CD4-positive, alpha-beta T cell (primary cell): ENCODE measurements at places on chromosomes 7 and 10. TPM values are rescaled to one million over a fixed set of nuclear protein-coding genes. Genes with fewer than 3 reads are reported as not detected.

GRCh38 chr10:74077416-74077815 is 73.2 kb downstream of the AP3M1 start:
- no peaks in the 10 kb centered on the region for H3K27me3 ChIP-seq
- no peak overlapping the region for H3K27ac ChIP-seq

The ZYX gene
- total RNA-seq: 132 TPM

The GJD4 gene
- not detected for total RNA-seq

DNA sequence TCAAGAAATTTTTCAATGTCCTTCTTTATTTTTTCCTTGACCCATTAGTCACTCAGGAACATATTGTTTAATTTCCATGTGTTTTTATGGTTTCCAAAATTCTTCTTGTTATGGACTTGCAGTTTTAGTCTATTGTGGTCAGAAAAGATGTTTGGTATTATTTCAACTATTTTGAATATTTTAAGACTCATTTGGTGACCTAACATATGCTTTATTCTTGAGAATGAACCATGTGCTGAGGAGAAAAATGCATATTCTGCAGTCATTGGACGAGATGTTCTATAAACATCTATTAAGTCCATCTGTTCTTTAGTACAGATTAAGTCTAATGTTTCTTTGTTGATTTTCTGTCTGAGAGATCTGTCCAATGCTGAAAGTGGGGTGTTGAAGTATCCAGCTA is 42.3 kb upstream of the MDFIC start:
- H3K27ac ChIP-seq: no peak overlapping the region
- H3K4me3 ChIP-seq: no peak overlapping the region
- H3K36me3 ChIP-seq: no peaks in the 10 kb centered on the region

The TUBB8 gene
- total RNA-seq: not detected

GRCh38 chr7:22791204-22792158 is 31.2 kb downstream of the TOMM7 start:
- no peak overlapping the region for H3K4me3 ChIP-seq
- no peaks in the 10 kb centered on the region for H3K36me3 ChIP-seq
- H3K4me1 ChIP-seq: no peaks in the 10 kb centered on the region

DNA sequence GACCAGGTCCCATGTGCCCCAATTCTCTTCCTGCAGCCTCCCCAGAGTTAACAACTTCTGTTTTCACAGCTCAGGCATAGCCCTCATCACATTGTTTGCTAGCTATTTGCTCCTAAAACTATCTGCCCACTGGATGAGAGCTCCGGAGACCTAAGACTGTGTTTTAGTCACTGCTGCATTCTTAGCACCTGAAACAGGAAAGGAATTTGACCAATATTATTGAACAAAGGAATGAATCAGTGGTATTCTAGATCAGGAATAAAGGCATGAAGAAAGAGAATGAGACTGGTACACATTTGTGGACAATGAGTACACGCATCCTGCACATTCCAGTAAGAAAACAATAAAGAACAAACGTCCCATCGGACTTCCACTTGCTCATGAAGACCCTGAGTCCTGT is 54.8 kb downstream of the PPP1R17 start:
- no peak overlapping the region for H3K4me3 ChIP-seq
- no peaks in the 10 kb centered on the region for H3K36me3 ChIP-seq
- no peaks in the 10 kb centered on the region for H3K4me1 ChIP-seq
- H3K27ac ChIP-seq: no peak overlapping the region

DNA sequence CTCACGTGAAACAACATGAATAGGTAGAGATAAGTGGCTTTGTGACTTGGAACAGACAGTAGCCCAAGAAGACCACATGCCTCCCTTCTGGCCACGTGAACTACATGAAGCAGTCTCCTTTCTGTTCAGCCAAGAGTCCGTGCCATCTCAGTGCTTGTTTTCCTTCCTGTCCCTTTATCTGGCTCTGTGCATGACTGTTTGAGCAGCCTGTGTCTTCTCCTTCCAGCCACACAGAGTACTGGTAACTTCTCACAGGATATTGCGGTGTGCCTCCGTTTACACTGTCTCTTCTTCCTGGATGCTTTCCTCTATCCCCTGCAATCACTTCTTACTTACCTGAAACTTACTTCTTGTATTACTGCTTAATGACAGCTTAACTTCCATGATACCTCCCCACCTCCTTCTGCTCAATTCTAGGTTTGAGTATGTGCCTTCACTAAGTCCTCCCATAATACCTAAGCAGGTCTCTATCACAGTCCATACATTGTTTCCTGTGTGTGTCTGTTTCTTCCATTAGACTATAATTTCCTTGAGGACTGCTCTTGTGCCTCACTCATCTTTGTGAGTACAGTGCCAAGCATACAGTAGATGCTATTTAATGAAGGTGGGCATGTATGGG is 748.7 kb downstream of the AUTS2 start:
- H3K36me3 ChIP-seq: no peaks in the 10 kb centered on the region
- no peak overlapping the region for H3K27ac ChIP-seq
- DNase-seq: peak; percentile 32
- H3K27me3 ChIP-seq: no peaks in the 10 kb centered on the region
- no peaks in the 10 kb centered on the region for H3K4me1 ChIP-seq
- no peak overlapping the region for H3K4me3 ChIP-seq

DNA sequence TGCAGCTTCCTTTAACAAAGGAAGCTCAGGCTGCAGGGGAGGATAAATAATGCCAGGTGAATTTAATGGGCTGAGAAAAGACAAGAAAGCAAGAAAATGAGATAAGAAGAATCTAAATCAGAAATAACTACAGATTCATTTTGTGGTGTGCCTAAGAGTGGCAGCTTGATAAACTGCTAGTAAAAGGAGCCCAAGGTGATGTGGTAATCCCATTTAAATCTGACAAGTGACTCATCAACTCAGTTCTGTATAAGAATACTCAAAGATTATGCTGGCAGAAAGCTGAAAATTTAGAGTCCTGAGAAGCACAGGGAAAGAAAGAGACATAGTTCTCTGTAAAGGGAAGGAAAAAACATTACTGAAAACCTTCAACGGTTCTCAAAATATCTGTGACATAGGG is 109.4 kb upstream of the PDE1C start:
- no peaks in the 10 kb centered on the region for H3K36me3 ChIP-seq
- DNase-seq: no peak
- H3K4me3 ChIP-seq: no peak overlapping the region
- no peak overlapping the region for H3K27ac ChIP-seq
- H3K27me3 ChIP-seq: no peaks in the 10 kb centered on the region

DNA sequence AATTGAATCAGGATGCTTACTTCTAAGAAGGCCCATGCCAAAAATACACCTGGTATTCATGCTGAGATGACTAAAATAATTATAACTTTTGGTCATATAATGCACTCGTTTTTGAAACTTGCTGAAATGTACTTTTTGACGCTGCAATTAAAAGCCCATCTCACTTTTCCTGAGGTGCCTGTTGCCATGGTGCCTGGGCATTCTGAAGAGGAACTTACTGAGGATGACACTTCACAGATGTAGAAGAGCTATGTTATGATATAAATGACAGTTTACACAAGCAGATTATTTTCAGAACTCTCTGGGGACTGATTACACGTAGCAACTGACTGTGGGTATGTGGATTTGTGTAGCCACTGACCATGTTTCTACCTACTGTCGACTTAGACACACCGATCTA is 182.4 kb downstream of the TPK1 start:
- H3K4me1 ChIP-seq: no peaks in the 10 kb centered on the region
- DNase-seq: no peak
- H3K27me3 ChIP-seq: no peaks in the 10 kb centered on the region
- no peak overlapping the region for H3K4me3 ChIP-seq
- no peaks in the 10 kb centered on the region for H3K36me3 ChIP-seq
- no peak overlapping the region for H3K27ac ChIP-seq

DNA sequence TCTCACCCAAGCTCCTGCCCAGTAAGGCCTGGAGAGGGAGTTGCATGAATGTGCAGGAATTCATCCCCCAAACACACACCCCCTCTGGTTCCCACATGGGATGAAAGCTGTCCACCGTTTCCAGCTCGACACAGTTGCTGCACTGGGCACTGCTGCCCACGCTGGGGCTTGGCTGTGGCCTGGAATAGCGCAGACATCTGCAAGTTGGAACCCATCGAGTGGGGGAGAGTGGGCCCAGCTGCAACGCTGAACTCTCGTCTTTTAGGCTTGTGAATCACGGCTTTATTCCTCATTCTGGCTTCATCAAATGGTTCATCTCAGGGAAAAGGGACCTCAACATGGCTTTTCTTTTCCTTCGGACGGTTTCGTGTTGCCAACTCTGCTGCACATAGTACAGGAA is 264.7 kb downstream of the DNAJB6 start:
- no peaks in the 10 kb centered on the region for H3K27me3 ChIP-seq
- H3K27ac ChIP-seq: no peak overlapping the region
- peaks cover 2% of the 10 kb centered on the region for H3K4me1 ChIP-seq
- H3K4me3 ChIP-seq: no peak overlapping the region
- H3K36me3 ChIP-seq: no peaks in the 10 kb centered on the region

DNA sequence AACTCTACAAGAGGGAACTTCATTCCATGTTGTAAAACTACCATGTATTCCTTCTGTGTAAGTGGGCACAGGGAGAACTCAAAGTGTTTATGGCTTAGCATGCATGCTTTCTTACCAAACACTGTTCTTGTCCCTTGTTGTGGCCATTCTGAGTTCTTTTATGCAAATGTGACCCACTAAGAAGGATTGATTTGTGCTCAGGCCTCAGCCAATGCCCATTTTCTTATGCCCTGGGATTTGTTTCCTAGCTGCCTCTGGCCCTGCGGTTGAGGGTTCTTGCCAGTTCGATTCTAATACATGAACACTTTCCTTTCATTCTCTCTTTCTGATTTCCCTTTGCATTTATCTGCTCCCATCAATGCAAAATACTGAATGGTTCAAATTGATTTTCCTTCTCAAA is 316.7 kb downstream of the NRG3 start:
- no peaks in the 10 kb centered on the region for H3K36me3 ChIP-seq
- no peak for DNase-seq
- no peaks in the 10 kb centered on the region for H3K4me1 ChIP-seq
- no peak overlapping the region for H3K4me3 ChIP-seq

The LHPP gene
- total RNA-seq: 19.6 TPM

DNA sequence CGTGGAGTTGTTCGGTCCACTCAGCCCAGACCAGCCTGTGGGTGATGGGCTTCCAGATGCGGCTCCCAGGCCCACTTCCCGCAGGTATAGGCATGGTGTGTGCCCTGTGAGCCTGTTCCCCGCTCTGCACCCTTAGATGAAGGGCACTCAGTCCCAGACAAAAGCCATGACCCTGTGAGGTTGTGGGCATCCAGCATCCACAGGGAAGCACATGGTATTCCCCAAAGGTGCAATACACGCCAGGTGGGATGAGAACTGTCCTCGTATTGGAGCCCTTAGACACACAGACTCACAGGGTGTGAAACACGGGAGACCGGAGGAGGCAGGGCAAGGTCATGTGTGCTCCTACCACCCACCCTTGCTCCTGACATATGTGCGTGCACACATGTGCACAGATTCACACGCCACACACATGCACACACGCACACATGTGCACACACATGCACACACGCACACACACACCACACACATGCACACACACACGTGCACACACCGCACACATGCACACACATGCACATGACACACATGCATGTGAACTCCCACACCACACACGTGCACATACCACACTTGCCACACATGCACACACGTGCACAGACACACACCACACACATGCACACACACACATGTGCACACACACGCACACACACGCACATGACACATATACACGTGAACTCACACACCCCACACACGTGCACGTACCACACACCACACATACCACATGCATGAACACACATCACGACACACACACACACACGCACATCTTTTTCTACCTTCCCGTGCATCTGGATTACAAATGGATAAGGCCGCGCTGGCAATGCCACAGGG is 319.4 kb downstream of the WDR37 start:
- H3K27me3 ChIP-seq: peaks cover 28% of the 10 kb centered on the region
- no peaks in the 10 kb centered on the region for H3K36me3 ChIP-seq
- H3K4me3 ChIP-seq: no peak overlapping the region
- H3K27ac ChIP-seq: no peak overlapping the region

The SGCE gene
- not detected for total RNA-seq

- no peaks in the 10 kb centered on the region for H3K27me3 ChIP-seq
- no peak overlapping the region for H3K4me3 ChIP-seq
- H3K36me3 ChIP-seq: no peaks in the 10 kb centered on the region
- no peak for DNase-seq
Observed at GRCh38 chr10:104989880-104990279, 348.8 kb downstream of the SORCS3 start.

DNA sequence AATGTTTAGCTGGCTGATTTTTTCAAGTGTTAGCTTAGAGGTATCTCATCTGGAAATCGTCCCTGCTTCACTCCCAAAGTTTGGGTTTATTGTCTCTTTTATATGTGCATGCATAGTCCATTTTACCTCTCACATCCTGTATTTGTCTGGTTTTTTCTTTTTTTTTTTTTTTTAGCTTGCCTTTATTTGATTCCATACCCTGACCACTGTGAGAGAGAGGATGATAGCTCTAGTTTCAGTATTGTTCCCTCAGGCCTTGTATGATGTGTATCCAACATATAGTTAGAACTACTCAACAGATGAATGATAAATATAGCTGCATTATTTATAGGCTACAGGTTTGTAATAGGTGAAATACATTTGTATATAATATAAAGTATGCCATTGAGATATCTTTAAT is 29.9 kb downstream of the PCGF5 start:
- peaks cover 45% of the 10 kb centered on the region for H3K36me3 ChIP-seq
- no peak overlapping the region for H3K4me3 ChIP-seq
- H3K27me3 ChIP-seq: no peaks in the 10 kb centered on the region
- no peak for DNase-seq
- peaks cover 11% of the 10 kb centered on the region for H3K4me1 ChIP-seq
- no peak overlapping the region for H3K27ac ChIP-seq

DNA sequence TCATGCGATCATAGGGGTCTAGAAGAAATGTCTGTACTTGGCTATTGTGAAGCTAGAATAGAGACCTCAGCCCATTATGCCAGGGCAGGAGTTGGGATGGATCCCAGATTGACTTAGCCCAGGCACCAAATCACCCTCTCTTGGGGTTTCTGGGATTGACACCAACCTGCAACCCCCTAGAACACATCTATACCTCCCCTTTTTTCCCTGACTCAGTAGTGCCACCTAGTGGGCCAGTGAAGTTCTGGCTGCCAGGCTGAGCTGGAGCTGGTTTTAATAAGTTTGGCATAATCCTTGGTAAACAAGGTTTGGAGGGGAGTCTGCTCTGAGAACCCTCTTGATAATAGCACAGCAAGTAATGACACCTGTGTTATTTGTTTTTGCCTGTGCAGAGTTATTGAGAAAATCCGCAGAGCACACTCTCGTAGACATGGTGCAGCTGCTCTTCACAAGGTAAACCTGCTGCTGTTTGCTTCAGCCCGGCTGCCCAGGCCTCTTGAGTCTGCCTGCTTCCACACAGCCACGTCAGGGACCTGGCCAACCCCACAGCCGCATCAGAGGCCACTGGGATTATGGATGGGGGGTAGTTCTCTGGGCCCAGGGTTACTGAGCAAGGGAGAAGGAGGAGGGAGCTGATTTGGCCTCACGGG is 43.3 kb upstream of the NFKB2 start:
- no peaks in the 10 kb centered on the region for H3K4me1 ChIP-seq
- DNase-seq: peak; percentile 62
- no peak overlapping the region for H3K27ac ChIP-seq

The FAM25A gene
- not detected for total RNA-seq

DNA sequence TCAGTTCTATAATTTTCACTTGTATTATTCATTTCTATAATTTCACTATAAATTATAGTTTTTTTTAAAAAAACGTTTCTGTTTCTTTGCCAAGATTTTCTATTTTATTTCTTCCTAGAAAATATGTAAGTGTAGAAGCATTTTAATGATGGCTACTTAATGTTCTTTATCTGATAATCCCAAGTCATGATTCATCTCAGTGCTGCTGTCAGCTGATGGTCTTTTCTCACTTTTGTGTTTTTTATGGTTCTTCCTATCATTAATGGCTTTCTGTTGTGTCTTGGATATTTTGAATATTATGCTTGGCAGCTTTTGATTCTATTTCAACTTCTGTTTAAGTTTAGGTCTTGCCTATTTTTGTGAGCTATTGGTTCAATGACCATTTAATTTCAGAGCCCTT is 268.6 kb downstream of the BAMBI start:
- DNase-seq: no peak
- H3K27me3 ChIP-seq: no peaks in the 10 kb centered on the region
